ENCODE measurements at places on chromosomes 1 and 21.

- no peak for DNase-seq
Observed at GRCh38 chr1:243323491-243323890, 67.7 kb downstream of the SDCCAG8 start.

GRCh38 chr1:212713465-212714136, 14.0 kb upstream of the BATF3 start:
- DNase-seq: no peak

- peak; percentile 88 for DNase-seq
Observed at GRCh38 chr1:14345946-14346550, 252.4 kb upstream of the KAZN start.

DNA sequence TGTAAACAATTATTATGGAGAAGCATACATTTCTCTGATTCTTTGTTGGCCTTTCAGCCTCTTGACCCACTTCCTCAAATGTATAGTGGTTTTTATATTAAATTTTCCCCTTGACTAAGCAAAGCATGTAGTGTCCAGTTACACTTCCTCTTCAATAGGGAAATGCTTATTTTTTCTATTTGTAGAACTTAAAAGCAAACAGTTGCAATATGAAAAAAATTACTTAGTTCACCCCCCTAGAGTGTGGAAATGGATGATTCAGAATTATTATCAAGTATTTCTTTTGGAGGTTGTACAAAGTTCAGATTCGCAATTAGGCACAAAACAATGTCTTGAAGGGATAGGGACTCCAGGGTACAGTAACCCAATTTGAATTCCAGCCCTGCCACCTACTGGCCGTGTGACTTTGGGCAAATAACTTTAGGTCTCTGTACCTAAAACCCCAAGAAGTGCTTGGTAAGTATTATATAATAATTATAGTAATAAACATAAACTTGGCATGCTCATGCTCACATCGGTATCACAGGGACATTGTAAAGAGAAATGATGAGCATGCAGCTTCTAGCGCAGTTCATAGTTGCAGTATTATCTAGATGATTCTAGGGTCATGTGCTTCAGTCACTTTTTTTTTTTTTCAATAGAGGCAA, 28.6 kb upstream of the IFNGR2 start:
- DNase-seq: peak; percentile 68

GRCh38 chr1:228544021-228544850, 57.1 kb downstream of the RNF187 start:
- DNase-seq: no peak

DNA sequence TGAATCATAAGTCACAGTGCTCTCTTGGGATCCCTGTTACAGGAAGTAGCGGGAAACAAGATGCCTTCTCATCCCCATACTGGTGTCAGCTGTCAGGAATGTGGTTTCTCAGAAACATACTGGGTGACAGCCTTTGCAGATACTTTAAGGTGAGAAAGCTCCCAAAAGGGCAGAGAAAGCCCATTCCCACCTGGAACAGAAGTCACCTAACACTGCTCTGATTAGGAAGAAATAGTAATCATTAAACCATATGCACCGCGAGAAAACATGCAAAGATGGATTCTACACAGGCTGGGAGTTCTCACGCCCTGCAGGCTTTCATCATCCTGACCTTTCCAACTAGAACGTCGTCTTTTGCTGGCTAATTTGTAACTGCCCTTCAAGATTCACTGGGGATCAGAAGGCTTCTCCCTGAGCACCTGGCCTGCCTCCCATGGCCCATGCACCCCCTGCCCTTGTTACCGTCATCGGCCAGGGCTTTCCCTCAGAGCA, 46.2 kb upstream of the SLC44A3 start:
- DNase-seq: peak; percentile 83

GRCh38 chr1:24991697-24992096, 61.6 kb upstream of the RUNX3 start:
- no peak for DNase-seq

DNA sequence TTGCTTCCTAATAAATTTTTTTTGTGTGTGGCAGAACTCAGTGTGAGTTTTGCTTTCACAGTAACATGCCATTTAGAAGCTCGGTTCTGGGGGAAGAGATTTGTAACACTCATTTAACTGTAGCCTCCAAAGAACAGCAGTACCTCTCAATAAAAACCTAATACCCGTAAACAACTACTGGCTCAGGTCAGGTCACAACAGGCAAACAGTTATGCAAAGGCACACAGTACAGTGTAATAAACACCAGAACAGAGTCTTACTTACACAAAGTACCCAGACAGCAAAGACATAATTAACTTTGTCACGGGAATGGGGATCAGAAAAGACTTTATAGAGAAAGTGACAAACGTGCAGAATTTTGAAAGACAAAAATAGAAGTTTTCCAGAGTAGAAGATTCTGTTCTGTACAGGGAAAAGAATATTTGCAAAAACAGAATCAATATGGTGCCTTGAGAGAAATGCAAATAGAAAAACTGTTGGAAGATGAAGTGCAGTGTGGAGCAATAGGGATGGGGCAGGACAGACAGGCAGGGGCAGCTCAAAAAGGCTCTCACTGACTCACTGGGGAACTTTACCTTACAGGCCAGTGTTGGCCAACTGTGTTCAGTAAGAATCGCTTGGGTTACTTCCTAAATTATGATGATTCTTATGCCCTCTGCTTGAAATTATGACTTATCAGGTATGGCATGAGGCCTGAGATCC, 38.8 kb downstream of the EGLN1 start:
- DNase-seq: no peak

- no peak for DNase-seq
Observed at GRCh38 chr1:42935313-42935895, 23.3 kb downstream of the SLC2A1 start.

DNA sequence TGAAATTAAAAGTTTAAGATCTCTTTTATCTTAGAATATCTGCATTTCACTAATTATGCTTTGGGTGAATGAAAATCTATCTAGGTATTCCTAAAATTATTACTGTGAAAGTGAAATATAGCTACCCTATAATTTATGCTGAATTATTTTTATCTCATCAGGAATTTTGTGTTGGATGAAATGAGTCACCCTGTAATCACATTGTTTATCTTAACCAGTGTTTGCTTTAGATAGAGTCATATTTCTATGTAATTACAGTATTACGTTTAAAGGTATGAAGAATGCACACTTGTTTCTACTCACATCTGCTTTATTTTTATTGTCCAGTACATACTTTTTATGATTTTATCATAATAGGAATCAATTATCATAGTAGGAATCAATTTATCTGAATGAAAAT, 249.2 kb downstream of the NCAM2 start:
- DNase-seq: peak; percentile 52

GRCh38 chr1:46532498-46533178, 18.8 kb downstream of the KNCN start:
- peak; percentile 56 for DNase-seq

- no peak for DNase-seq
Observed at GRCh38 chr21:19998453-19998852, 999.8 kb upstream of the NCAM2 start.

GRCh38 chr1:229869240-229869639, 197.8 kb upstream of the GALNT2 start:
- DNase-seq: peak; percentile 55

DNA sequence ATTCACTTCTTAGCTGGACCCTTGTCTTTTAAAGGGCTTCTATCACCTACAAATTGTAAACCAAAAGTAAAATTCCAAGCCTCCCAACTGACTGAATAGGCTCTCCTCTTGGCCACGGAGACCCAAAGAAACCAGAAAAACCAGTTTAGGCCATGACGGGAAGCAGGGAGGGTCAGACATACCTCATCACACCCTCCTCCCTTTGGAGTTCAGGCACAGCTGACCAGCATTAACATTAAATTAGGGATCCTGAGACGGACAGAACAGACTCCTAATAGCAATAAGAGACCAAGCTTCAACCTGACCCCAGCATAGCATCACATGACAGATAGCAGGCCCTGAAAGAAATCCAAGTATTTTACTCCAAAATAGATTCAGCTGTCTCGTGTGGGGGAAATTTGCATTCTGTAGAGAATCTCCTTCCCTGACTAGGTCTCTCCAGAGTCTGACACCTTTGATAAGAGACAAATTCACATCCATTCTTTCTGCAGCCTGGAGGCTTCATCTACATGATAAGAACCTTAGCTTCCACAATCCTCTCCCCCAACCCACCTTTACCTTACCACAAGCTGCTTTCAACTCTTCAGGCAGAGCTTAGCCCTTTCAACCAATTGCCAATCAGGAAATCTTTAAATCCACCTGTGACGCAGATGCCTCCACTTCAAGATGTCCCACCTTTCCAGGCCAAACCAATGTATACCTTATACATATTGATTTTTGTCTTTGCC, 177.1 kb upstream of the RAB4A start:
- DNase-seq: no peak

GRCh38 chr21:45049714-45050344, 24.6 kb upstream of the ADARB1 start:
- DNase-seq: no peak

DNA sequence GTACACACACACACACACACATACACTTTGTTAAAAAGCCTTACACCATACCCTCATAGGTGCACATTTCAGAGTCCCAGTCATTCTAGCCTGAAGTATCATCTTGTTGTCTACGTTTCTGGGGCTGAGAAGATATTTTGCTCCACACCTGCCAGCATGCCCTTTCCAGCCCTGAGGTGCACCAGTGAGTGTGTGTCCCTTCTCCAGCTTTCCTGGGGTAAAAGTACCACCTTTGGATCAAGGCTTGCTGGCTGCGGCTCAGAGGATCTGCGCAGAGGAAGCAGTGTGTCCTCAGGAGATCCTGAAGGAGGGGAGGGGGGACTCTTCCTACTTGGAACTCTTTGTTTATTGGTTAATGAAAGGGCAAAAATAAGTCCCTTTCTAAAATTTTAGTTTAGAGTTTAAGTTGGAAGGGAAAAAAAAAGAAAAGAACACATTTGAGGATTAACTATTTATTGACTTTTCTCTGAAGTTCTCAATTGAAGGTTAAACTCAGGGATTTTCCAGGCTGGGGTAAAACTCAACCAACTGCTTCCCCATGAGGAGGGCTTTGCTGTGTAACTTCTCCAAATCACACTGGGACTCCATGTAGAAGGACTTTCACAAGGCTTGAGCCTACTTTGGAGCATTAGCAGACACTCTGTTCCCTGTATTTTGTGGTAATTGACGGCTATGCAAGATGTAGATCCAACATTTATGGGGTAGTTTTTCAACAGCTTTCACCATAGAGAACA, 200.3 kb upstream of the SGIP1 start:
- no peak for DNase-seq

DNA sequence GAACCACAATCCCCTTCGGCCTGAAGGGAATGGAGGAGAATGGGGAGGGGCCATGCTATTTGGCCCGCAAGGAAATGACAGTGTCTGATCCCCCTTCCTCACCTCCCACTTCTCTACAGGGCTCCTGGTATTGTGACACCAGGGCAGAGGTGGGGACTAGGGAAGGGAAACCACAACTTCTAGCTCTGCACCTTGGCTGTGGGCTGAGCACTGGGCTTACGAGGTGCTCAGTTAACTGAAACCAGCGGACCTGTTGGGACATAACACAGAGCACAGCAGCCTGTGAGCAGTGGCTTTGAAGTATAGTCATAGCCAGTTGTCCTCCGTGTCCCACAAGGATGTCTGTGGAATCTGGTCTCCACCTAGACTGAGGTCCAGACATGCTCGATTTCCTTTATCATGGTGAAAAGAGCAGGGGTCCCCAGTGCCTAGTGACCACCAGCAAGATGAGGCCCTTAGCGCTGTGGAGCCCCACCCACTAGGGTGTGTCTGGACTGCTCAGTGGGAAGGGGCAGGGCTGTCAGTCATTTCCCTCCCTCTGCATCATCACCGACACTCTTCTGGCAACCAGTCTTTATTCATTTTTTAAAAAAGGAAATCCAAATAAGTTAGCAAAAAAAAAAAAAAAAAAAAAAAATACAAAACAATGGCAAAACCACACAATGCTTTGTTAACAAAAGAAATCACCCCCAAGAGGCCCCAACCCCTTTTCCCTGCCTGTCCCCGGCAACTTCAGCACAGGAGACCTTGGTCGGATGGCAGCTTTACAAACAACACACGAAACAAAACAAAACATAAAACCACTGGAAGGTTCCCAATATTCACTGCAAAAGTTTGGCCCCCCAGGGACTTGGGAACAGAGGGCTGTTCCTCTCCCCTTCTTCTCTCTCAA, 3.0 kb downstream of the MYOG start:
- no peak for DNase-seq

- DNase-seq: peak; percentile 80
Observed at GRCh38 chr1:199282751-199283305, 644.0 kb downstream of the PTPRC start.

- DNase-seq: no peak
Observed at GRCh38 chr1:119316870-119317416, 51.6 kb upstream of the HAO2 start.

GRCh38 chr1:24308365-24309015, 10.7 kb upstream of the GRHL3 start:
- peak; percentile 44 for DNase-seq

GRCh38 chr1:64839732-64840405, 95.0 kb downstream of the RAVER2 start:
- DNase-seq: no peak

DNA sequence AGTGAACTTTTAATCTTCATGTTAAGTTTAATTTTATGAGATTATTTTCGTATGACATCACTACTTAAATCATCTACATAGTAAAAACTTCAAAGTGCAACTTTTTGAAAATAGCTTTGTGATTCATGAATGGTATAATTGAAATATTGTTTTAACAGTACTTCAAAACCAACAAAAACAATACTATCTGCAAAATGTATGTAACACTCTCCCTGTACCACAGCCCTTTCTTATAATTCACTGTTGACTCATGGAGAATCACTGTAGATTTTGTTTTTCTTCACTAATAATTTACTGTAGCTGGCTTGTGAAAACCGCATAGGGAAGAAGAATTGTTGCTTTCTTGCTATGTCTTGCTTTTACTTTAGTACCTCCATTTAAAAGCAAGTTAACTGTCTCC, 301.4 kb upstream of the ADAMTS5 start:
- DNase-seq: peak; percentile 57

GRCh38 chr1:17018849-17019248, 7.1 kb upstream of the ATP13A2 start:
- no peak for DNase-seq

DNA sequence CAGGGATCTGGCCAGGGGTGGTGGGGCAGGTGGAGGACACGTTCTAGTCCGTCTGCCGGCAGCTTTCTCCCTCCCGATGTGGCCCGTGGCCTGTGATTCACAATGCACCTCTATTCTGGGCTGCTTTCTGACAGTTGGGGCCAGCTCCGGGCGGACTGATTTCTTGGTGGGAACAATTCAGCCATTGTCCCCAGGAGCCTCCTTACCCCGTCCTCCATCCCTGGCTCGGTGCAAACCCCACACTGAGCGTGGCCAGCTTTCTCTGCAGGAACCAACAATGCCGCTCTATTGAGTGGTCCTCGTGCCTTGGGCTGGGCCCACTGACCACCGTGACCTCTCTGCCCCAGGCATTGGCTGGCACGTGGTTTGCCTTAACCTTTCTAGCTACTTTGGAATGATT, 29.7 kb downstream of the PADI2 start:
- DNase-seq: no peak
